ENCODE measurements at places on chromosomes 4 and X. TPM values are rescaled to one million over a fixed set of nuclear protein-coding genes. Genes with fewer than 3 reads are reported as not detected.

KIF4A gene
- total RNA-seq, result 24.6 TPM

SCML2 gene
- 0.22 TPM for total RNA-seq

PDZD4 gene
- not detected for total RNA-seq

PACRGL gene
- total RNA-seq, result 20.5 TPM

IGSF1 gene
- 0.29 TPM for total RNA-seq

MID1IP1 gene
- total RNA-seq, result 83.4 TPM

NUDT9 gene
- 7.9 TPM for total RNA-seq
